ENCODE measurements at places on chromosomes 12 and 14.

DNA sequence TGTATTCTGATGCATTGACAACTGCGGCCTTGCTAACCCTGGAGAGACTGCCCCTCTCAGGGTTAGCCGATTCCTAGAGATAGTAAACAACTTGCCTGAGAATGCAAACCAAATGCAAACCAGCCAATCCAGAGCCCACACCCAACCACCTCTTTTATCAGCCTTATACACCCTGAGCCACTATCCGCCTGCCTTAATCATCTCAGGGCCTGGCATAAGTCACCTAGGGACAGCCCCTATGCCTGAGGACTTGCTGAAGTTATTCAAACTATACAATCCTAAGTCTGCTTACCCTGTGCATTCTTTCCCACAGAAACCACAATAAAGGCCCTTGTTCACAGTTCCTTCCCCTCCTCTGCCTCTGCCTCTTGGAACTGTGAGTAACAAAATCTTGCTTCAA, 177.2 kb downstream of the KCNA5 start:
- DNase-seq = no peak

DNA sequence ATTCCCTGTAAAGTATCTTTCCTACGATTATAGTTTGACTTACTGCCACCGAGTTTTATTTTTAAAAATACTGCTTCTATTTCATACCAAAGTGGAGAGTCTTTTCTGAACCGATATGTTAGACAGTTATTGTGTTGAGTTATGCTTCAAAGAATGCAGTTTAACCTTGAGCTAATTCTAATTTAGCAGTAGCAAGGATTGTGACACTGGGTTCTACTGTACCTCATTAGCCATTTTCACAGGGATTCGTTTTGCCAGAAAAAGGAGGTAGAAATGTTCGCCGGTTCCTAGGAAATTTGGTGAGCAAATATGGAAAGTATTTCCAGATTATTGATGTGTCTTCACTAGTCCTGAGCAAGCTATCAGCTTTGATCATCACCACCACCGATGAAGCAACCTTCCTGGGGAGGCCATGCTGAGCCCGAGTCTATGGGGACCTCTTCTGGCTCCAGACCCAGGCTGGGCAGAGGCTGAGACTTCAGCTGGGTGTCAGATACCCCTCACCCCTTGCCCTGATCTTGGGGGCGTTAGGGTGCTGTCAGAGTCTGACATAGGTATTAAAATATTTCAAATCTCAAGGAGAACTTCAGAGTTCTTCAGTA, 13.6 kb downstream of the GLRX5 start:
- DNase-seq = no peak

- no peak for DNase-seq
Measured at GRCh38 chr14:22509751-22510300, 79.2 kb downstream of the DAD1 start.

DNA sequence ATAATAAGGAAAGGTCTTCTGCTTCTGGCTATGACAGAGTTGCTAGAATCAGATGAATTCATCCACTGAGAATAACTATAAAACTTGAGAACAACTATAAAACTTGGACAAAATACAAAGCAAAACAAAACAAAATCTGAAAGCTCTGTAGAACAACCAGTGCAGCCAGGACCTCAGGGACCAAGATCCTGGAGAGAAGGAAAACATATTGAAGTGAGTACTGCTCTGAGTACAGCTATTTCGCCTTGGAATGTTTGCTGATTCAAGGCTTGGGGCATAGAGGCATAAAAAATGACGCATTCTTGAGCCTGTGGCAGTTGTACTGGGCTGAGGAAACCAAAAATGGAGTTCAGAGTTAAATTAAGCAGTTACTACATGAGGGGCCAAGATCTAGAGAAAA, 21.7 kb downstream of the FOXA1 start:
- no peak for DNase-seq

- no peak for DNase-seq
Measured at GRCh38 chr14:90546767-90547166, 149.9 kb downstream of the CALM1 start.

GRCh38 chr12:29023436-29024076, 125.5 kb upstream of the FAR2 start:
- no peak for DNase-seq

DNA sequence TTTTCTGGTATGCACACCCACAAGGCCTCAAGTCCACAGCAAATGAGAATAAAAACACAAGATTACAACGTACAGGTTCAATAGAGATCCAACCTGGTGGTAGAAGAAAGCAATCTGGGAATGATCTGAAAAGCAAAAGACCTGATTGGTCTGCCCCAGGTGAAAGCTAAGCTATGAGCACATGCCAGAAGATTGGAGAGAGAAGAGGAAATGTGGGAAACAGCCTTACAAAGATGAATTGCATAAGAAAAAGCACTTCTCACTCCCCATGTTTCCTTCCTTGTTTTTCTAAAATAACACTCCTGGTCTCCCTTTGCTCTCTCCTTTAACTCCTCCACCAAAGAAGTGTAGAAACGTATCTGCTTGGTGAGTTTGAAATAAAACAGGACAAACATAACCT, 77.3 kb upstream of the ANO6 start:
- DNase-seq = no peak

- no peak for DNase-seq
Measured at GRCh38 chr12:115574826-115575225, 702.7 kb downstream of the MED13L start.

GRCh38 chr12:122845865-122846621, 10.8 kb downstream of the HIP1R start:
- no peak for DNase-seq

GRCh38 chr14:28461389-28461788, 305.2 kb upstream of the FOXG1 start:
- DNase-seq = no peak

- DNase-seq = no peak
Measured at GRCh38 chr12:34398366-34398705, 376.0 kb downstream of the ALG10 start.

DNA sequence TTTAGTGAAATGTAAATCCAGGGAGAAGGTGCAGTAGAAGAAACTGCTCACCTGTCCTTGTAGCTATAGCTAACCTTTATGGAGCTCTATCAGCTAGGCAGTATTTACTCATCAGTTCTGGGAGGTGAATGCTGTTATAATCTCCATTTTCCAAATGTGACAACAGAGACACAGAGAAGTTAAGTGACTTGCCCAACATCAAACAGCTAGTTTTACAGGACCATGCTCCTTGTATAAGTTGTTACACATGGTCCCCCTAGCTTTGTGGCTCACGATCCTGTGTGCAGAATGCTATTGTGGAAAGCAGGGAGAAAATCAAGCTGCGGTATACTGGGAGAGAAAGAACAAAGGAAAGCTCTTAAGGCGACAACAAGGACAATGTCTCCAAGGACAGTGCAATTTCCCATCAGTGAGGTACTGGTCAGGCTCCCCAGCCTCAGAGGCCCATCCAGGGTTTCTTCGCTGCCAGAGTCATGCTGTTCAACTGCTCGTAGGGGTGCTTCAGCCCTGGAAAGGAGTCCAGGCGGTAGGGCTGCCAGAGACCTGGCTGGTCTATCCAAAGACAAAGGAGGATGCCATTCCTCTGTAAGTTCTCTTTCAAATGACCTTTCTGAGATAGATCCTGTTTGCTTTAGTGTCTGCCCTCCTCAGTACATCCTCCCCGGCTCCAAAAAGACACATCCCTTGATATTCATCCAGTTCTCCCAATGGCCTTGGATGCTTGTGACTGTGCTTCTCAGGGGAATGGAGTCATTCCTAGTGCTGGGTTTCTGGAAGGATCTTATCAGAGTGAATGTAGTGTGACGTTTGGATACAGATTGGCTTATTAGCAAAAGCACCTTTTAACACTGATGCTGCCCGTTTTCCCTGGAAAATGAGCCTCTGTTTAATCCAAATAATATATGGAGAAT, 95.5 kb downstream of the ARF6 start:
- no peak for DNase-seq

DNA sequence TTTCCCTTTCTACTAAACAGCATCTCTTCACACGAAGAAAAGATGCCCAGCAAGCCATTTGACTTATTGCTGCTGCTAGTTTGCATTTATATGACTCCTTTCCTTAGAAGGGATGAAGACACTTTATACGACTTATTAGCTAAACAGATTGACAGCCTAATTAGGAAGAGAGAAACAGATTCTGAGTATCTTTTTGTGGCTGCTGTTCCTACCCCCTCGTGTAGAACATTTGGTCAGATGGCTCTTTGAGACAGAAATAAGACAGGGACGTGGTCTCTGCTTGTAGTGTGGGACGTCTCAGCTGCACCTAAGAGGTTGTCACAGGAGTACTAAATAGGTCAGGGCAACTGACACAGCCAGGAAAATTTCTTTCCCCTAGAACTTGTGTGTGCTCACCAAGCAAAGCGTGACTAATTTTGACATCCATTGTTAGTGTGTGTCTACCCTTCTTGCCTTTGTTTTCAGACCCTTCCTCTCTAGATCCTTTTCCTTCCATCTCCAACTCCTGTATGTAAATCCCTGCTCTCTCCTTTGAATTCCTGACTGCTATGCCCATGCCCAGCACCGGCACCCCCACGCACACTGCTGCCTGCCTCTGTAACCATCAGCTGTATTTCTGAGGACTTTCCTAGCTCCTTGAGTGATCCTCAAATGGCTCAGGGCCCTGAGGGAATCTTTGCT, 83.2 kb downstream of the DAD1 start:
- no peak for DNase-seq

All from AG09319 (cell line).